ENCODE measurements at places on chromosomes 6 and 20.

GRCh38 chr20:2005359-2005758 is 11.5 kb upstream of the PDYN start:
- peak; percentile 66 for DNase-seq

GRCh38 chr20:63706852-63707557 is 771 bp downstream of the ARFRP1 start:
- peak; percentile 77 for DNase-seq

DNA sequence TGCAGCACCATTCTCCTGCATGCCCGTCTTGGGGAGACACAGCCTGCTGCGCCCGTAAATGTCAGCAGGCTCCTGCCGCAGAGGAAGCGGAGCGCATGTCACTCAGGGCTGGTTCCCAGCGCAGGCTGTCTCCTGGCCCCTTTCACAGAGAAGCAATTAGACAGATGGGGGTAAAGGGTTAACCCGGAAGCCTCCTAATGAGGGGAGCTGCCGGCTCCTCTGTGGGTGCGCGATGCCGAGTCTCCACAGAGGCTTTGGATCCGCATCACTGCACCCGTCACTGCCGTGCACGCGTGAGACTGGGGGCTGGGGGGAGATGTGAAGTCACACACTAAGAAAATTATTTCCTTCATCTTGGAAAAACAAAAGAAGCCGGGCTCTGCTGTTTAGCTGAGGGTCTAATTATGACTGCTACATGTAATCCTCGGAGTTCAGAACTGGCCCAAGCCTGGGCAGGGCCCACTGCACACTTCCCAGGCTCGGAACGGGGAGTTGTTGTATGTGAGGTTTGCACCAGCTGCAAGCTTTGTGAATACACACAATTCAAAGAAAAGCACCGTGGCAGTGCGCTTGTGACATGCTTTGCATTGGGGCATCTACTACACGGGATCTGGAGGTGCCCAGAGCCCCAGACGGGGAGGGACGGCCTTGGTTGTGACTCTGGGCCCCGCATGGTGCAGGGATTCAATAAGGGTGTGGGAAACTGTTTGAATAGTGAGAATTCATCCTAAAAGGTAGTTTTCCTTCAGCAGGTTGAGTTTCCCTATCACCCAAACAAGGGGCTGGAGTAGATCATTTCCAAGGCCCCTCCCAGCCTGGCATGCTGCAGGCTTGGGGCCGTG is 331.6 kb downstream of the TAF4 start:
- DNase-seq: no peak

DNA sequence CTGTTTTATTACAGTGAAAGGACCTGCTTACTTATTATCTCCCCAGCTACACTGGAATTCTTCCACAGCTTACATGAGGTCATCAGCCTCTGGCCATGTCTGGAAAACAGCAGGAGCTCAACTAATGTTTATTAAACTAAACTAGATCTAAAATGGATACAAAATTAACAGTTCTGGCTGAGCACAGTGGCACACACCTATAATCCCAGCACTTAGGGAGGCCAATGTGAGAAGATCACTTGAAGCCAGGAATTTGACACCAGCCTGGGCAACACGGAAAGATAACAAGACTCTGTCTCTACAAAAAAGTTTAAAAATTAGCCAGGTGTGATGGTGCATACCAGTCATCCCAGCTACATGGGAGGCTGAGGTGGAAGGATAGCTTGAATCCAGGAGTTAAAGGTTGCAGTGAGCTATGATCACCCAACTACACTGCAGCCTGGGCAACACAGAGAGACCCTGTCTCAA is 220.8 kb upstream of the MARCKS start:
- DNase-seq: peak; percentile 44

GRCh38 chr6:109626311-109626710 is 64.7 kb downstream of the AK9 start:
- DNase-seq: peak; percentile 40

- DNase-seq: no peak
These were observed 307.9 kb upstream of the SLC35B3 start for GRCh38 chr6:8743170-8743745.

- no peak for DNase-seq
These were observed 49.3 kb downstream of the TBC1D7 start for GRCh38 chr6:13278991-13279390.

DNA sequence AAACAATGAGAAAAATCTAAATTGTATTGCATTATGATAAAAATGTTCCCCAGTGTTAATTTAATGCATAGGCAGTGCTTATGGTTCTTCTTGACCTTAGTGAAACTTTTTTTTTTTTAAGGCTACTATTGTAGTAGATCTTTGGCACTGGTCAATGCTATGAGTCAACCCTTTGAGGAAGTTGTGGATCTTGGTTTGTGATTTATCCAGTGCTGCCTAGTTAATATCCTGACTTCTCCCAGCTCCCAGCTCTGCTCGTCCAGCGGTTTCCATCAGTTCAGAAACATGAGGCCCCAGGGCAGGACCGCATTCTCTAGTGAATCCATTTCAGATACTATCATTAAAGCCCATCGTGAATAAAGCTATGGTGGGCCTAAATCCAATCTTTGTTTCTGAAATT is 364.5 kb upstream of the JARID2 start:
- peak; percentile 40 for DNase-seq

DNA sequence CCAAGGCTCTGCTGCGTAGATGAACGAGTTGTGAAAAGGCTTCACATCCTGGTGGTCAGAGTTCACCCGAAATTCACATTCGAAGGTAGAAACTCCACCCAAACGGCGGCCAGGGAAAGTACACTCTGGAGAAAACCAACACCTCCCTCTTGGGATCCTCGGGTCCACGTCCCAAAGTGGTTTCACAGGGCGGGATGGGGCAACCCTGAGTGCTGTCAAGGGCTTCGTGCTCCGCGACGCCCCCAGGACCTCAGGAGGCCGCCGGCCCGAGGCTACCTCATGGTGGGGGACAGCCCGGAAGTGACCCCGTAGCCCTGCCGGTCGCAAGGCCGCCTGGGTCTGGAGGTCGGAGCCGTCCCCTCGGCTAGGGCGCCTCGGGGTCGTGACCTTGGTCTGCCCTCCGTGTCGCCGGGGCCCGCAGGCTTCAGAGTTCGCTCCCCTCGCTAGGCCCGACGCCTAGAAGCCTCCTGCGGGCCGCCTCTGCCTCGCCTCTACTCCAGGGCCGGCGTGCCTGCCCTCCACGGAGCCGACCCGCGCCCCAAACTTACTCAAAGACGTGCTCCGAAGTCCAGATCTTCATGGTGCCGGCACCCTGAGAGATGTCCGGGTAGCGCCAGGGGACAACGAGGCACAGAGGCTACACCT is at the start of gene PRELID3B:
Gene PRELID3B (minus strand): TSS at position 636 of the 645 bp plus-strand sequence. CDS start 56 bp downstream, at position 580.
- DNase-seq: peak; percentile 37

DNA sequence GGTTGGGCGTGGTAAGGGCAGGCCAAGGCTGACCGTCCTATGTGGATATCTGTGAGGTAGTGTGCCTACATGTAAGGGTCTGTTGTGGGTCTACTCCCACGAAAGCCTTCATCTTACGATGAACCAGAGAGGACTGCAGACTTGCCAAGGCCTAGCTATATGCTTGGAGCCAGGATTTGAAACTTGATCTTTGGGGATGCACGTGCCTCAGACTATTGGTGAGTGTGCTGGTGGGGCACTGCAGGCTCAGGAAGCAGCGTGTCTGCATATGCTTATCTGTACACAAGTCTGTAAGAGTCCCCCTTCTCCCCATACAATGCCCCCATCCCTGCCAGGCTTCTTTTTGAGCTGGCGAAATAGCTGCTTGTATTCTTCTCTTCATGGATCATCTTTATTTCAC is 17.9 kb downstream of the PLCG1 start:
- no peak for DNase-seq

- no peak for DNase-seq
These were observed 9.0 kb upstream of the HDAC2 start for GRCh38 chr6:113979937-113980336.
